AG09319 (cell line): ENCODE measurements at places on chromosomes 16 and 17.

DNA sequence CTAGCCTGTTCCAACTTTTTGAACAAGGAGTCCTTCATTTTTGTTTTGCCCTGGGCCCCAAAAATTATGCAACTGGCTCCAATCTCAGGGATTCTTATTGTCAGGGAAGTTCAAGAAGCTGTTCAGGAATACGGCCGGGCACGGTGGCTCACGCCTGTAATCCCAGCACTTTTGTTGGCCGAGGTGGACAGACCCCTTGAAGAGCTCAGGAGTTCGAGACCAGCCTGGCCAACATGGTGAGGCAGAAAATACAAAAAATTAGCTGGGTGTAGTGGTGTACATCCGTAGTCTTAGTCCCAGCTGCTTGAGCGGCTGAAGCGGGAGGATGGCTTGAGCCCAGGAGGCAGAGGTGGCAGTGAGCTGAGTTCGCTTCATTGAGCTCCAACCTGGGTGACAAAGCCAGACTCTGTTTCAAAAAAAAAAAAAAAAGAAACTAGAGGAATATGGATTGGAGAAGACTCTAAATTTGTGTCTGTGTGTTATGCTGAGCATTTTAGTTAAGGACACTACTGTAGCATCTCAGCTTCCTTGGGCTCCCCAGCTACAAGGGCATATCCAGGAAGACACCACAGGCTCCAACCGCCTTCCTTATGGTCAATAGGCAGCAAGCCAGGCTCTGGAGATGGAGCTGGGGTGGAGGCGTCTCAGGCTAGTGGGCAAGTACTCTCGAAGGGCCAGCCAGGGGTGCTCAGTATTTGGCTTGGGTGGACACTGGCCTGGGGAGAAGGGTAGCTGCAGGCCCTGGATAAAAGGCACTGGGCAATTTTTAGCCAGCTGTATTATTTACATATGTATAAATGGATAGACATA lies 56.8 kb upstream of the CREBBP start:
- no peak for DNase-seq

GRCh38 chr16:79750311-79750710 lies 149.8 kb upstream of the MAF start:
- no peak for DNase-seq

- no peak for DNase-seq
Observed at GRCh38 chr17:78535273-78536197, 41.7 kb downstream of the DNAH17 start.

GRCh38 chr17:41544491-41544892 lies 16.4 kb upstream of the KRT19 start:
- no peak for DNase-seq

GRCh38 chr17:37797206-37797605 lies 52.3 kb upstream of the HNF1B start:
- no peak for DNase-seq

GRCh38 chr16:55488306-55488705 lies 9.3 kb downstream of the MMP2 start:
- DNase-seq, result no peak

GRCh38 chr17:44331249-44331760 lies 6.7 kb upstream of the SLC25A39 start:
- no peak for DNase-seq

- no peak for DNase-seq
Observed at GRCh38 chr17:77285594-77286390, 145.0 kb downstream of the SEC14L1 start.

DNA sequence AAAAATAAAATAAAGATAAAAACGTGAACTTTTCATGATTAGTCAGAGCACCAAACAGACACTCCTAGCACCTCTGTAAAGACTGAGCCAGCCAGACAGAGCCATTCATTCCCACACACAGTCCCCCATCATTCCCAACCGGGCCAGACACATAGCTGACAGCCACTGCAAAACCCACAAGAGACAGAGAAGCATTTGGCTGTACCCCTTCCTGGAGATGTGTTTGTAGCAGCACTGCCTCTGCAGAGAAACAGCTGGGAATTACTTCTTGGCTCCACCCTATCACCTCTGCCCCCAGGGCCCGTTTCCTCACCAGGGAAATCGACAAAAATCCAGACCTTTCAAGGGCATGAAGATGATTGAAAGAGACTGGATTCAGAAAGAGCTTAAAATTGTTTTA lies 46.4 kb downstream of the MYH11 start:
- DNase-seq, result no peak

- DNase-seq, result peak; percentile 74
Observed at GRCh38 chr16:16025214-16025968, 76.0 kb downstream of the ABCC1 start.

- DNase-seq, result no peak
Observed at GRCh38 chr17:46837521-46837920, 13.9 kb upstream of the WNT9B start.

- no peak for DNase-seq
Observed at GRCh38 chr17:80947200-80947940, 44.3 kb upstream of the CHMP6 start.

DNA sequence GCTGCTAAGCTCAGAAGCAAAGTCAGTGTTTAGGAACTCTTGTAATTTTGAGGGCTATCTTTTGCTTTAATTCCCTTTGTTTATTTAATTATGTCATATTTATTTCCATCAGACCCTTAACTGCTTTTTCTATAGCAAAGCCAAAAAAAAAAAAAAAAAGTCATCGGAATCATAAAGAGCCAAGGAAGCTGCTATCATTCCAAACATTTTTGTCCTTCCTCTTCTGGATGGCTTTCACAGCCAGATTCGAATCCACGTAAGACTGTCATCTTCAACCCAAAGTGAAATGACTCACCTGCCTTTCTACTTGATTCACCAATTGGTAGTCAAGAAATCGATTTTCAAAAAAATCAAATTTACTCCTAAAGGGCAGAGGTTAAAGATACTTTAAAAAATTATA lies 38.4 kb downstream of the WIPI1 start:
- no peak for DNase-seq

- no peak for DNase-seq
Observed at GRCh38 chr17:68161644-68162428, 86.0 kb upstream of the AMZ2 start.

DNA sequence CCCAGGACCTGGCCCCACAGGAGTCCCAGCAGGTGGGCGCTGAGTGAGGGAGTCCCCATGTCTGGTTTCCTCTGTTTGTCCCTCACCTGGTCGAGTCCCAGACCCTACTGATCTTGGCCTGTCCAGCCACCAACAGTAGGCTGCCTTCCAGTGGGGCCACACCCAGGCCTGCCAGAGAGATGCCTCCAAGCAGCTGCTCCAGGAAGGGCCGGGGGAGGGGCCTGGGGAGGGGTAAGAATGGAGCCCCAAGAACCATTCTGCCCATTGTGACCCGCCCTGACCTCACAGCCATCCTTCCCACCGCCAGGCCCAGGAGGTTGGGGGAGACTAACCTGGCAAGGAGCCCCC lies 736 bp downstream of the SPATA20 start:
- DNase-seq, result no peak

GRCh38 chr16:8967132-8967821 lies 3.6 kb upstream of the USP7 start:
- no peak for DNase-seq
